NB4 (cell line): ENCODE measurements at places on chromosomes 4 and X.
A peak's percentile ranks its signal among the peaks of the same experiment; 100 is the strongest.

GRCh38 chr4:7193030-7193958 lies 956 bp downstream of the SORCS2 start:
- DNase-seq = no peak

DNA sequence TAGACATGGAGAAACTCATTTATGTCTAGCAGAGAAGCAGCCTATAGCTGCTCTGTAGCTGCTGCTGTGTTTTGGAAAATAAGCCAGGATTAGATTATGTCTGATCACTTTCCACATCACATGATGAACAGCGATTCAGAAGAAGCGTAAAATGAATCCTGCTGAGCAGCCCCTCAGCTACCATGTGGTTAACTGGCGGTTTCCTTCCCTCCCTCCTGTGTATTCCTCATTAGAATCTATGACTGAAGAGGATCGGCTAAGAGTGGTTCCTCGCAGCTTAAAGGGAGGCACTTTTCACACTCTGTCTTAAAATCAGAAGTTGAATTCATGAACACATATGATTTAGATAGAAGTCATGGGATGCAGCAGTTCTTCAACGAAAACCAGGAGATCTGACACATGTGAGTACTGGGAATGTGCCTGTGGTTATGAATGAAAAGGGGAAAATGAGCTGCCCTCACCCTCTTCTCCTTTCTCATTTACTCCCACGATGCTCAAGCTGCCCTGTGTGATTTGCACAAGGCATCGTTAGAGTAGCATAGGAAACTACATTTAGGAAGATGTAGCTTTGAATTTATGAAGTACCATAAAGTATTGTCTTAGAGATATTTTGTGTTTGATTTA lies at the start of gene PPEF1:
Gene PPEF1 (plus strand): TSS at position 220 of the 624 bp plus-strand sequence. CDS start 136 bp downstream, at position 356.
- peak; percentile 8 for DNase-seq

DNA sequence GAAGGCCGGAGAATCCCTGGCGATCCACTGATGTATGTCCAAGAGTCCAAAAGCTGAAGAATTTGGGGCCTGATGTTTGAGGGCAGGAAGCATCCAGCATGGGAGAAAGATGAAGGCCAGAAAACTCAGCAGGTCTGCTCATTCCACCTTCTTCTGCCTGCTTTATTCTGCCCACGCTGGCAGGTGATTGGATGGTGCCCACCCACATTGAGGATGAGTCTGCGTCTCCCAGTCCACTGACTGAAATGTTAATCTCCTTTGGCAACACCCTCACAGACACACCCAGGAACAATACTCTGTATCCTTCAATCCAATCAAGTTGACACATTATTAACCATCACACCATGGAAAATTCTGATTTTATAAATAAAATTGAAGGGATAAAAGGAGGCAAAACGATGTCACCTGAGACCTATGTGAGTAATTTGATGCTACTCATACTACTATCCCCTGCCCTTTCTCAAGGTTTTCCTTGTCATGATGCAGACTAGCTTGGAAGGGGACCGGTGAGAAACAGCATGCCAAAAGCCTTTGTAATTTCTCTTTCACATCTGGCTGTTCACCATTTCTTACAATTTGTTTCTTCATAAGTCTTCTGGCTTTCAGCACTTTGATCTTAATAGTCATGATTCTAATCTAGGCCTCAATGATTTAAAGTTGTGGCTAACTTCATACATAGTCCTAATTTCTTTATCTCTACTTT lies 9.7 kb upstream of the PYURF start:
- no peak for DNase-seq

GRCh38 chr4:107755841-107756356 lies 35.9 kb upstream of the PAPSS1 start:
- DNase-seq = no peak

DNA sequence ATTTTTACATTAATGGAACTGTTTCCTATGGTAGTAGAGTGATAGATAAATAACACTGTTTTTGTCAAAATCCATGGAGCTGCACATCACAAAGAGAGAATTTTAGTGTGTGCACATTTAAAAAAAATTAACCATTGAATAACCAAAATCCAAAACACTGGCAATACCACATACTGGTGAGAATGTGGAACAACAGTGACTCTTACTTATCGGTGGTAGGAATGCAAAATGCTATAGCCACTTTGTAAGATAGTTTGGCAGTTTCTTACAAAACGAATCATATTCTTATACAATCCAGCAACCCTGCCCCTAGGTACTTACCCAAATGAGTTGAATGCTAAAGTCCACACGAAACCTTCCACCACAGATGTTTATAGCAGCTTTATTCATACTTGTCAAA lies 229.6 kb upstream of the GPR101 start:
- no peak for DNase-seq

GRCh38 chr4:113404841-113405240 lies 355.4 kb downstream of the ANK2 start:
- DNase-seq = no peak

GRCh38 chrX:140664939-140665338 lies 44.6 kb upstream of the LINC00632 start:
- peak; percentile 32 for DNase-seq

- no peak for DNase-seq
These were observed 125.2 kb upstream of the TRAM1L1 start for GRCh38 chr4:117210551-117210950.
